ENCODE measurements at places on chromosomes 5 and 9. TPM values are rescaled to one million over a fixed set of nuclear protein-coding genes. Genes with fewer than 3 reads are reported as not detected.

The ENTPD2 gene
- total RNA-seq, result not detected

The SLC38A9 gene
- total RNA-seq, result 37.1 TPM

The CCNB1 gene
- total RNA-seq, result 119 TPM

The PSMB7 gene
- total RNA-seq, result 137 TPM

The CTXN3 gene
- total RNA-seq, result not detected

The TAF11L12 gene
- not detected for total RNA-seq

The KLF9 gene
- 10.7 TPM for total RNA-seq

The NOTCH1 gene
- total RNA-seq, result 80.8 TPM
